Renal pelvis (tissue), 12 donors: ENCODE measurements at places on chromosomes 5 and 9. TPM values are rescaled to one million over a fixed set of nuclear protein-coding genes. Genes with fewer than 3 reads are reported as not detected.

The TPPP gene
- polyA plus RNA-seq: 4.2 TPM

The COL15A1 gene
- polyA plus RNA-seq: 24.1 TPM

The LHX6 gene
- polyA plus RNA-seq: 4.5 TPM

The IL3 gene
- polyA plus RNA-seq: not detected

DNA sequence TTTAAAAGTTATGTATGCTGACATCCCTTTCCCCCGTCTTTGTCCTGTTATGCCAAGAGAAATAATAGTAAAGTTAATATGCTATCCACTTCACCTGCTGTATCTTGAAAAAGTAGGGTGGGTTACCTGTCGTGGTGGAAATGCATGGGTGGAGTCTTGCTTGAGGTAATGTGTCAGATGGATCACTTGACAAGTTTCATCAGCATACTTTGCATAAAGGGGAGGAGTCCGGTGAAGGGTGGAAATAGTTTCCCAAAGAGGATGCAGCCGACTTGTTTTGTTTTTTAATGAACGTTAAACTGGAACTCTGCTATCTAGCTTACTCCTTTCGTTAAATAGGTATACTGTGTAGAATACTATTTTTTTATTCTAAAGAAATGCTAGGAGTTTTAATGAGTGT, 9.0 kb upstream of the DMRT3 start:
- DNase-seq: no peak

DNA sequence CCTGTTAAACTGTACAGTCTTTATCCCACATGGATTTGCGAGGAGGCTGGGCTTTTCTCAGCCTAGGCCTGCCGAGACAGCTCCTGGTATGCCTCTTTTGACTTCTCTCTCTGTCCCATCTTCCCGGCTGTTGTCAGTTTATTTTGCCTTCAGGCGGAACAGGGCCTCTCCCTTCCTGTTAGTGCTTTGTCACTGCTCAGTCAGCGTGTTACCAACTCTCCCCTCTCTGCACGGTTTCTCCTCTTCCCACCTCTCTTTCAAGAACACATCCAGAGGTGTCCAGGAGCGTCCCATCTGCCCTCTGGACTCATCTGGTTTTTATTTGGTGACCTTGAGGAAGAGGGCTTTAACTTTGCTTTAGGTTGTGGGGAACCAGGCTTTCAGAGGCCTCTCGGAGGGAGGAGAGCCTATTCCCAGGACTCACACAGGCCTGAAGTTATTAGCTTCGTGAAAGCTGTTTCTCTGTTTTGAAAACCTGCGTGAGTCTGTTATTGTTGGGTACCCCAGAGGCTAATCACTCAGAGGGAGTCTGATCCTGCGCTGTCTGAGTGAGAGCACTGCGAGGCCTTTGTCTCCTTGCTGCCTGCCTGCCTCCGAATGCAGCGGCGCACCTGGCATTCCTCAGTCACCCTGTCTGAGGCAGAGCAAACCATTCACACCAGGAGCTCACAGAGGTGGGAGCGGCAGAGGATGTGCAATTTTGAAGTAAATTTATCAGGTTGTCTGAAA, 234.4 kb upstream of the MPDZ start:
- no peak for DNase-seq

GRCh38 chr5:159515197-159515596, 184.9 kb upstream of the IL12B start:
- no peak for DNase-seq
